ENCODE measurements at places on chromosomes 2 and 18.

- DNase-seq: no peak
Observed at GRCh38 chr2:37181726-37182684, 6.5 kb downstream of the SULT6B1 start.

DNA sequence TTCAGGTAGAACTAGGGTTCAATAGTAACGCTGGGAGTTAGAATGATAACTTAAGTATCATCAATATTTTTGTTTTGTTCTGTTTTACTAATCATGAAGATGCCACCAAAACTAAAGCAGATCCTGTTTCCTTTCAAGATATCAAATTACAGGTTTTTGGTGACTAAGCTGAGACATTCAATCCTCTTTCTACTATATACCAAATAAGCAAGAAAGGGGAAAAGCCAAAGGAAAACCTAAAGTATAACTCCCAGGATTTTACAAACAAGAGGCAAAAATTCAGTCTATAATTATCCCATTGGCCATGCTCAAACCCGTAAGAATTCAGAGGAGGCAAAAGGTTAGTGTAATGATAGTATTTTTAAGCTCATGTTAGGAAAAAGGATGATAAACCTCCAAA is 175.2 kb upstream of the CCDC150 start:
- DNase-seq: no peak

DNA sequence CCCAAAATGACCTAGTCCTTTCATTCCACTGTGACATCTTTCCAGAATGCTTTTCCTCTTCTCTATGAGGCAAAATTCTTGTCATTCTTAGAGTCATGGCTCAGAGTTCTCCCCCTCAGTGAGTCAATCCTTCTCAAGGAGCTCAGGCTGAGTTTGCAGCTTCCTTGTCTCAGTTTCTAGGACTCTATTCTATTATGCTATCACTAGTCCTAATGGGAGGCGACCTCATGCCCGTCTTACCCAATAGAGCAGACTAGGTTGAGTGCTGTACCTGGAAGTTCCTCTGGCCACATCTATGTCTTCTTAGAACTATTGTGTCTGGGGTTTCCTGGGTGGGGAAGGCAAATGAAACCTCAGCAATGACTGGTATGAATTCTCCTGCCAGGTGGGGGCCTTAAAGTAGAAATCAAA is 51.5 kb downstream of the HAUS1 start:
- no peak for DNase-seq

DNA sequence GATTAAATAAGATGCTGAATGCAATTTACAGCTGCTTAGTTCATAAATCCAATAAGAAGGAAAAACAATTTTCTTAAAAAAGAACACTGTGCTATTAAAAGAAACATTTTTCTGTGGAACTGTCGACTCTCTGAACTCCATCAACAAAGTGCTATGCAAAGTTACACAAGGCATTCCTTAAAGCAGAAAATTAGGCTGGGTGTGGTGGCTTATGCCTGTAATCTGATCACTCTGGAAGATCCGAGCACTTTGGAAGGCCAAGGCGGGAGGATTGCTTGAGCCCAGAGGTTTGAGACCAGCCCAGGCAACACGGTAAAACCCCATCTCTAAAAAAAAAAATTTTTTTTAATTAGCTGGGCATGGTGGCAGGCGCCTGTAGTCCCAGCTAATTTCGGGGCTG is 13.0 kb downstream of the MCM6 start:
- no peak for DNase-seq

- no peak for DNase-seq
Observed at GRCh38 chr18:13320096-13320495, 101.5 kb downstream of the LDLRAD4 start.

DNA sequence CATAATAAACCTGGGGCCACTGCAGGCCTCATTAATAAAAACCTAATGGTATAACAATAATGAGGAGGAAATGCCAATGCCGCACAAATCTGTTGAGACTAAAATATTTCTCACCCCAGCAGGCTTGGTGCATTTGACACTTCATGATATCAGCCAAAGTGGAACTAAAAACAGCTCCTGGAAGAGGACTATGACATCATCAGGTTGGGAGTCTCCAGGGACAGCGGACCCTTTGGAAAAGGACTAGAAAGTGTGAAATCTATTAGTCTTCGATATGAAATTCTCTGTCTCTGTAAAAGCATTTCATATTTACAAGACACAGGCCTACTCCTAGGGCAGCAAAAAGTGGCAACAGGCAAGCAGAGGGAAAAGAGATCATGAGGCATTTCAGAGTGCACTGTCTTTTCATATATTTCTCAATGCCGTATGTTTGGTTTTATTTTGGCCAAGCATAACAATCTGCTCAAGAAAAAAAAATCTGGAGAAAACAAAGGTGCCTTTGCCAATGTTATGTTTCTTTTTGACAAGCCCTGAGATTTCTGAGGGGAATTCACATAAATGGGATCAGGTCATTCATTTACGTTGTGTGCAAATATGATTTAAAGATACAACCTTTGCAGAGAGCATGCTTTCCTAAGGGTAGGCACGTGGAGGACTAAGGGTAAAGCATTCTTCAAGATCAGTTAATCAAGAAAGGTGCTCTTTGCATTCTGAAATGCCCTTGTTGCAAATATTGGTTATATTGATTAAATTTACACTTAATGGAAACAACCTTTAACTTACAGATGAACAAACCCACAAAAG is 580.9 kb upstream of the TMEFF2 start:
- DNase-seq: no peak

- no peak for DNase-seq
Observed at GRCh38 chr2:46555646-46556234, 76.4 kb downstream of the TMEM247 start.

DNA sequence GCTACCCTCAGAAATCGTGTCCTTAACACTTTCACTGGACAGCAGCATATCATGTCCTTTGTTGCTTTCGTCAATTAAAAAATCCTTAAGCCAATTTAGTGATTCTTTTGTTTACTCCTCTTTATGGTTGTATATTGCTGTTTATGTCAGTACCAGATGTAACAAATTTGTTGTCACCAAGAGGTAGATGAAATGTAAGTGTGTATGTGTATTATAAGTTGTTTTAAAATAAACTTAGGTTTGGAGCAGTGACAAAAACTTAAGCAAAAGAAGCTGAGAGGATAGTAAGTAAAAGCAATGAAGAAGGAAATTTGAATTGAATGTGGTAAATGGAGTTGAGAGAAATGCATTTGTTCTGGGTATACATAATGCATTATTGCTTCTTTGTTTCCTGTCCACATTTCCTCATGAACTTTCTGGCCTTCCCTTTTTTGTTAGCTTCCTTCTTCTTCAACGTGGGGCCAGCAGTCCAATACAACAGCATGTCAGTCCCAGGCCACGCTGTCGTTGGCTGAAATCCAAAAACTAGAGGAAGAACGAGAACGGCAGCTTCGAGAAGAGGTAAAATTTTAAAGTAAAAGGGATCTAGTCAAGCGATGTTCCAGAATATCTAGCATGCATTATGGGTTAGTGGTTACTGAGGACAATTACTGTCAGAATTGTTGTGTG is 30.5 kb upstream of the SNORC start:
- DNase-seq: no peak

DNA sequence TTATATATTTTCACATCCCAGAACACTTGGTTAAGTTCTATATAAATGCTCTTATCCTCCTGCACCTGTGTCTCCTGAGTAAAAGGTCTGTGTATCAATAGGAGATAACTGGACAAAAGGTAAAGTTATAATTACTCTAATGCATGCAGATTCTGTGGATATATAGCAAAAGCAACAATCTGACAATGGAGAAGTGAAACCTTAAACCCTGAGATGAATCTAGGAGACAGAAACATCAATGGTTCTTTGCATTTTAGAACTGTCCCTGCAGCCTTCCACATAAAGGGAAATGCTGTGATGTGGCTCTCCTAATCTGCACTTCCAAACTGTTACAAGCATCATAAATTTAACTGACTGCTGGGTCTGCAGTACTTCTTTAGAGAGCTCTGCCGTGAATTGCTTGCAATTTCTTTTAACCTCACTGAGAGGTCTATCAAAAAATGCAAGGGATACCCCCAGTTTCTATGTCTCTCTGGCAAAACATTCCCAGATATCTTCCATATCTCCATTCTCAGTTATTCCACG is 42.8 kb upstream of the FSIP2 start:
- no peak for DNase-seq

DNA sequence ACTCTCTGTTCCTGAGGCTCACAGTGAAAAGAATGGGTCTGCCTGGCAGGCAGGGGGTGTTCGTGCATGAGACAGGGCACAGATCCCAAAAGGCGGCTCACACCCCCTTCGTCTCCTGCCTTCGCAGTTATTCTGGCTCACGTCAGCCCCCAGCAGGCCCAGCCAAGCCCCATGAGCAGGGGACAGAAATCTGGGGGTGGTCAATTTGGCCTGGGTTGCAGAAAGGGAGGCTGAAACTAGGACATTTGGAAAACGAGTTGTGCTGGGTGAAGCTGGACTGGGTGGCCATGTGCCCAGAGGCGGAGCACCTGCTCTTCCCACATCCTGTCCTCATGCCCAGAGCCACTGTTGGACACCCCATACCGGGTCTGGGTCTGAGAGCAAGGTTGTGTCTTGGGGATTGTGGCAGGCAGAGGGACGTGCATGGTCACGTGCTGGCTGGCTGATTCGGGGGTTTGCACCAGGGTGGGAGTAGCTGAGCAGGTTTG is 99.0 kb upstream of the MCFD2 start:
- DNase-seq: no peak

GRCh38 chr18:27667064-27667463 is 482.0 kb upstream of the CHST9 start:
- no peak for DNase-seq

DNA sequence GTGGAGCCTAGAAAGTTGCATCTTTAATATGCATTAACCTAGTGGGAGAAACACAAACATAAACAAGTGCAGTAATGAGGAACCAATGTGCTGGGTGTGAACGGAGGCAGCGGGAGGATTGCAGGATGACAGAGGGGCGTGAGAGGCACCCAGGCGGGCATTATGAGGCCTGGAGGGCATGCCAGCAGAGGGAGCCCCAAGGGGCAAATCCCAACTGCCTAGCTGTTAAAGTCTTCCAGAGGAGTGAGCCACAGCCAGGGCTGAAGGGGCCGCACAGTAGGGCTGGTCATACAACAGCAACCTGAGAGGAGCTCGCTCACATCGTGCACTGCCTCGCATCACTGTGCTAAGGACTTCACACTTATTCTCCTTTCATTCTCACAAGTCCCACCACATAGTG is 13.3 kb upstream of the PRELID3A start:
- DNase-seq: no peak

DNA sequence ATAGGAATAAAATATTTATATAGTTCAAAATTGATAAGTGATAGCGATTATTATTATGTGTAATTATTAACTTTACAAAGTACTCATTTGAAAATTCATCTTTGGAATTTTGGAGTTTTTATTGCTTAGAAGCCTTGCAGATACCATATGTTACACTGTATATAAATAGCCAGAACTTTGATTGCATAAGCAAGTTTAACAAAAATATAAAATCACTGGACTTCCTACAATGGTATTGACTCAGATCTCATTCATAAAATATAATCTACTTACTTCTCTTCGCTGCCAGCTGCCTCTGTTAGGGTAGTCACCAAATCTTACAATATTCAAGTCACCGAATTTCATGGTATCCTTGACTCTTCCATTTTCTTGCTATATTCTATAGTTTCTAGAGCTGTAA is 22.5 kb downstream of the KLHL14 start:
- no peak for DNase-seq

GRCh38 chr2:239495175-239495574 is 94.4 kb upstream of the HDAC4 start:
- no peak for DNase-seq

DNA sequence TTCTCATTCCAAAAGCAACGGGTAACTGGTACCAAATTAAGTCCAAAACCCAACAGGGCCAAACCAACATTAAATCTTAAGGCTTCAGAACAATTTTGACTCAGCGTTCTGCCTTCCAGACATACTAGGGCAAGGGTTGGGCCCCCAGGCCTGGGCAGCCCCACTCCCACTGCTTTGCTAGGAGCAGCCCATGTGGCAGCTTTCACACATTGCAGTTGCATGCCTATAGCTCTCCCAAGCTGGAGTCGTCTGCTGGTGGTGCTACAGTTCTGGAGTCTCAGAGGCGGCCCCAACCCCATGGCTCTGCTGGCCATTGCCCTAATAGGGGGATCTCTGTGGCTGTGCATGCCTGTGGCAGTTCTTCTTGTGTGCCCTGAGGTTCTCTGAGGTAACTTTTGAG is 37.6 kb upstream of the CD226 start:
- no peak for DNase-seq

DNA sequence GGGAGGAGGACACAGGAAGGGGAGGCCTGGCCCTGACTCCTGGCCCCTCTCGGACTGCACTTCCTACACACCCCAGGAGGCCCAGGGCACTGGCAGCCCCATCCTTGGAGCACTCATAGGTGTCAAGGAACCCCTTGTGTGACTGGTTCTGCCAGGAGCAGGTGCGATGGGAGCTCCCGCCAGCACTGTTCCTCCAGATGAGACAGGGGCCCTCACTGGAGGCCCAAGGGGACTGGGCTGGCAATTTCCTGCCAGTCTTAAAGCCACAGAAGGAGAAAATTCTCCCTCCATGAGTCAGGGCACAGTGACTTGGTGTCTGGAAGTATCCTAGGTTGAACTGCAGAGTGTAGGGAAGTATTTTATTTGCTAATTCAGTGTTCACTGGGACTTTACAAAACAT is 42.8 kb upstream of the MAL start:
- no peak for DNase-seq

DNA sequence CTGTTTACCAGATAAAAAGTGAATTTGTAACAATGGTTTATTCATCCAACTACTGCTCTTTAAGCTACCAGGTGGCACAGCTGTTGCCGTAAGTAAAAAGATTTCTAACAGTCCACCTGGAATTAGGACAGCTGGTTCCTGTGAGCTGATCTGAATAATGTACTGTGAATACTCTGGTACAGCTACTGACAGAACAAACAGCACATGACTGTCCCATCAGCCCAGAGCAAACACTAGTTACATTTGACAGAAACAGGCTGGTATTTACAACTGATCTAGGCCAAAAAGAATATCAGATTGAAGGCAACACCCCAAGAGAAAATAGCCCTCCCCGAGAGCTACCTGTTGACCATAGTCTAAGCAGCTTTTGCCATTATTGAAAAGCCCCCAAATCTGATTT is 840.4 kb downstream of the CPS1 start:
- DNase-seq: no peak

GRCh38 chr2:186274936-186275575 is 211.0 kb upstream of the ZC3H15 start:
- no peak for DNase-seq

DNA sequence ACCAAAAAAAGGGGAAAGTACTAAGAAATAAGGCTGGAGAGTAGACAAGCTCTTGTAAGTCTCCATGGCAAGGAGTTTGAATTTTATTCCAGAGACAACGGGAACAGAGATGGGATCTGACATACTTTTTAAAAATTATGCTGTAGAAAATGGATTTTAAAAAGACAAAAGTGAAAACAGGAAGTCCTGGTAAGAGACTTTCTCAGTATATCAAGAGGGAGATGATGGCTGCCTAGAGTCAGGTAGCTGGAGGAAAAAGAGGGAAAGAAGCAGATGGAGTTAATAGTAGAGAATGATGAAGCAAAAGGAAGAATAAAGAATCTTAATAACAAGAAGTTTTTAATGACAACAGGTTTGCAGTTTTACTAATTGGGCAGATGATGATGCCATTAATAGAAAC is 168.1 kb downstream of the SRBD1 start:
- DNase-seq: no peak
